ENCODE measurements at places on chromosomes 3 and 15.

DNA sequence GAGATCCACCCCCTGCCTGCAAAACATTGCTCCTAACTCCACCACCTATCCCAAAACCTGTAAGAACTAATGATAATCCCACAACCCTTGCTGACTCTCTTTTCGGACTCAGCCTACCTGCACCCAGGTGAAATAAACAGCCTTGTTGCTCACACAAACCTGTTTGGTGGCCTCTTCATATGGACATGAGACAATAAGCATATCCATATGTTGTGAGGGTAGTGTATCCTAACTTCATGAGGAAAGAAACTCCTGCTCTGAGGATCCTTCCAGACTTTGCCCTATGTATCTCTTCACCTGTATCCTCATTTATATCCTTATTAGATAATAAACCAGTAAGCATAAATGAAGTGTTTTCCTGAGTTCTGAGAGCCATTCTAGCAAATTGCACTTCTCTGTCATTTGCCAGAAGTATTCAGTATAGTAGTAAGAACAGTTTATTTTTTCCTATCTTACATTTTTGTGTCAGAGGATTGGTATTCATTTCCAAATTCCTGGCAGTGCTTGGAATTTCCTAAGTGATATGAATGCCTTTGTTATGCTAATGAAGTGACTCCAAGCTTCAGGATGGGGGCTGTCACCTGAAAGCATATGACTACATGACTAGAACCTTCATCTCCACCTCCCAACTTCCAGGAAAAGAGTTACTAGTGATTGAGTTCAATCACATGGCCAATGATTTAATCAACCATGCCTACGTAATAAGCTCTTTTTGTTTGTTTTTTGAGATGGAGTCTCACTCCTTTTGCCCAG lies 30.2 kb downstream of the TTBK2 start:
- DNase-seq: no peak

DNA sequence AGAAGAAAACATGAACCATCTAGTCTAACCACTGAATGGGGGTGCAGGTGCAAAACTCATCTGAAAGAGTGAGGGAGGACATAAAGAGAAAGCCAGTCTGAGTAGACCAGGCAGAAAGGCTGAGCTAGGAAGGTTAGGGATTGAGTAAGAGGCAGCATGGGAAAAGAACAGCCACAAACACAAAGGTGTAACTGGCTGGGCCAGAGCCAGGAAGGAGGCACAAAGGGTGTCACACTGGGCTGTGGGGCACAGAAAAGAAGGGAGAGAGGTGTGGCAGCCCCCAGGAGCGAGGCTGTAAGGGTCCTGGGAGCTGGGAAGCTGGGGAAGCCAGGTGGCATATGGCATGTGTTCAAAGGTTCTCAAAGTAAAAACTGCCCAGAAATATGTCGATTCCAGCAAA lies 18.7 kb downstream of the IGSF11 start:
- DNase-seq: no peak

GRCh38 chr3:196813903-196814302 lies 53.8 kb upstream of the SENP5 start:
- no peak for DNase-seq

GRCh38 chr3:183285318-183285717 lies 32.3 kb downstream of the B3GNT5 start:
- DNase-seq: no peak

- DNase-seq: no peak
Measured at GRCh38 chr3:126021702-126022101, 52.7 kb downstream of the ROPN1B start.

DNA sequence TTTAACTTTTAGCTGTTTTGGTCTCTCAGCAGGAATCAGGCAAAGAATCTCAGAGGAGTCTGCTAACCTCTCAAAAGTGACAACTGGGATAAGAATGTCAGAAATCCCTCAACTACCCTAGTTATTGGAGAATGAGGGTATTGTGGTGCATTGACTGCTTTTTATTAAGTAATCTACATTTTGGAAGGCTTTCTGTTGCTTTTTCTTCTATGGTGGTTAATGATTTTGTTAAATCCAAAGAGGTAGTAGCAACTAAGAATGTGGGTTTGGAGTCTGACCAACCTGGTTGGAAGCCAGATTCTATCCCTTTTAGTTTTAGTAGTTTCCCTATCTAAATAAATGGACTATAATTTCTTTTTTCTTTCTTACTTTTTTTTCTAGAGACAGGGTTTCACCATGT lies 94.7 kb upstream of the RNF7 start:
- no peak for DNase-seq

DNA sequence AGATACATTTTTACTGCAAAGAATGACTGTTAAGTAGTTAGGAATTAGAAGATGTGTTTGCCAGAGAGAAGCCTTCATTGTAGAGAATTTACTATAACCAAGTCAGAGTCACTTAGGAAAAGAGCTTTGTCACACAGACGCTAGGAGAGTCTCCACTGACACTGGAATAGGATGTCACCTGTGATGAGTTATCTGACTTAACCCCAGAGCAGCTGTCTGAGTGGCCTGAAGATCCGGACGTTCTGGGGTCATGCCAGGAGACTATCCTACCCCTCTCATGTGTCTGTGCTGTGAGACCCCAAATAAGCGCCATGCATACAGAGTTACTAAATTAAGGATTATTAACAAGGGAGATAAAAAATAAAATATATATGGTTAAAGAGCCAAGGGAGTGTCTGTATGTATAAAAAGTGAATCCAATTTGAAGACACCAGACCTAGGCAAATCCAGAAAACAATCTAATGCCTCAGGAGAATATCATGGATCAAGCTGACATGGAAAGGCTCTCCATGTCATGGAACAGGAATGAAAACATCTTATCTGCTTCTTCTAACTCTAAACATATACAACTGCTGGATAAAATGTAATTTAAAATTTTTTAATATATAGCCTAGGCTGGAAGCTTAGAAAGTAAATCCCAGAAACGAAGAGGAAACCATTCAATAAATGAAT lies 43.5 kb downstream of the ITGB5 start:
- DNase-seq: no peak

DNA sequence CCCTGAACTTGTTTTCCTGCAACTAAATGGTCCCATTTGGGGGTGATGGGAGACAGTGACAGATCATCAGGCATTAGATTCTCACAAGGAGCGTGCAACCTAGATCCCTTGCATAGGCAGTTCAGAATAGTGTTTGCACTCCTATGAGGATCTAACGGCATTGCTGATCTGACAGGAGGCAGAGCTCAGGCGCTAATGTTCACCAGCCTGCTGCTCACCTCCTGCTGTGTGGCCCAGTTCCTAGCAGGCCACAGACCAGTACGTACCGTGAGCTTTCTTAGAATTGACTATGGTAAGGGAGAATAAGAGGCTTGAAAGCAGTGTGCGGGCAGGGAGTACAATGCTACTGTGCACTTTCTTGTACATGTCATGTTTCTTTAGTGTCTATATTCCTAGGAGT lies 17.6 kb upstream of the PLA2G4E start:
- no peak for DNase-seq

- no peak for DNase-seq
Measured at GRCh38 chr15:70196372-70197316, 98.9 kb upstream of the TLE3 start.

GRCh38 chr15:74336061-74337005 lies 31.1 kb downstream of the CYP11A1 start:
- DNase-seq: no peak

GRCh38 chr3:117633207-117633606 lies 923.6 kb downstream of the TUSC7 start:
- DNase-seq: no peak

GRCh38 chr3:46845860-46846623 lies 17.2 kb downstream of the MYL3 start:
- peak; percentile 42 for DNase-seq

GRCh38 chr3:106056931-106057330 lies 188.1 kb upstream of the CBLB start:
- no peak for DNase-seq

- DNase-seq: no peak
Measured at GRCh38 chr15:70210528-70210927, 112.8 kb upstream of the TLE3 start.

- DNase-seq: no peak
Measured at GRCh38 chr3:195035345-195036202, 235.4 kb downstream of the XXYLT1 start.

DNA sequence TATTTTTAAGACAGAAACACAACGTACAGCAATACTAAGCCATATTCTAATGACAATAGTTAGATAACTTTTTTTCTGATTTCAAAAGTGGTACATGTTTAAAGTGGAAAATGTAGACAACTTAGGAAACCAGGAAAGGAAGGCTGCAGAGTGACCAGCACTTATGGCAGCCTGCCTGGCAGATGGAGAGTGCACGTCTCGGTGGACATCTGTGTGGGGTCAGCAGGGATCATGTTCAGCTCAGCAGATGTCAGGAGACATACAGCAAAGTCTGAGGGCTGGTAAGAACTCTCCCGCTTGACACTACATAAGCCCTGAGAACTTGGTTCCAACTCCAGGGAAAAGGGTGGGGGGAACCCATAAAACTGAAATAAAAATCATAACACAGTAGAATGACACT lies 128.6 kb upstream of the ADPGK start:
- DNase-seq: no peak

- no peak for DNase-seq
Measured at GRCh38 chr15:98927022-98927421, 80.6 kb downstream of the PGPEP1L start.

DNA sequence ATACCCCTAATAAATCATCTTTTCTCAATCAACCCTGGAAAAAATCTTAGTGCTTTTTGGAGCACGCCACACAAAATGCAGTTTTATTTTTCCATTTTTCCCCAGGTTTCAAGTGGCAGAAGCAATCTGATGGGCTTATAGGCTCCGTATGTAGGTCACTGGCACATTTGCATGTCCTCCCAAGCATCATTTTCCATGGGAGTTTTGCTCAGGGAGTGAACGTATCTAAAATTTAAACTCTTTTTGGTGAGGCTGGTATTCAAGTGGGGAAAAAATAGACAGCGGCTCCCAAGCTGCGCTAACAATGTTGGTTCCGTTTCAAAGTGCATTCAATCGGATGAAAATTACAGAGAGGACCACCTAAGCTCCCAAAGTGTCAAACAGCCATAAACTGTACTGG lies 233.4 kb downstream of the MEX3B start:
- no peak for DNase-seq

DNA sequence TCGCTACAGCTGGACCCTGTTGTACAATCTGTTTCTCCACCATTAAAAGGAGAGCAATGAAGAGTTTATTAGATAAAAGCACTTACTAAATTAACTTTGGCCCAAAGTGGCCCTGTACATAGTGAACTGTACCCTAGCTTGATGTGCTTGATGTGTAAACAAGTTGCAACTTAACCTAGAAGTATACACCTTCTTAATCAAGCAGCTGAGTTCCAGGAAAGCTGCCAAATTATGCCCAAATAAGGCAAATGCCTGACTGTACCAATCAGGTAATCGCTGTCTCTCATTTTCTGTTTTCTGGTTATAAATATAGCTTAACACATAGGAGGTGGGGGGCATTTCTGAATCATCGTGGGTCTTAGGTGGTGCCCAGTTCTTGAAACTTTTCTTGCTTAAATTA lies 704.8 kb upstream of the CBLB start:
- DNase-seq: no peak

DNA sequence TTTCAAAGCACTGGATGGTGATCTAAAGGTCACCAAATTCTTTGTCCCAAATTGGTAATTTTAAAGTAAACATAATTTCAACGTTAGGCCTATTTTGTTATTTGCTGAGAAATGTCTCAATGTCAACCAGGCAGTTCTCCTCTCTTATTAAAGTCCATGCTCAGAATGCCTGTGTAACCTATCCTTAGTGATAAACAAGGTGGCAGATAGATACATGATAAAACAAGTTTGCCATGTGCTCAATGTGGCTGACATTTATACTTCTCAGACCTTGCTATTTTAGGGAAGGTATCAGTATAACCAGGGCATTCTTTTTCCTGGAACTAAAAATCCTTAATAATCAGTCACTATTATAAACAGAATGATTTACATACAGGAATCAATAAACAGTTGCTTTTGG lies 8.5 kb downstream of the MBNL1 start:
- DNase-seq: no peak

DNA sequence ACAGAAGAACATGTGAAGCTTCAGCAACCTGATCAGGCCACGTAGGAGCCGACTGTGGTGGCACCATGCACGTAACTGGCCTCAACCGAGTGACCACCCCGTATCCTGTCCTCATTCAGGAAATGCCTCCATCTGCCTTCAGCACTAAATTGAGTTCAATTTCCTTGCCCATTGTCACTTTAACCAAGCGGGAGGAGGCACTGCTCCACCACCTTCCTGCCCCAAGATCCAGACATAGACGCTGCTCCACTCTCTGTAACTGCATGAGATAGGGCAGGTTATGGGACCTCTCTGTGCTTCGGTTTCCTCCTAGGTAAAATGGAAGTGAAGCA lies 80.1 kb upstream of the POMGNT2 start:
- no peak for DNase-seq

- DNase-seq: no peak
Measured at GRCh38 chr15:85621094-85621493, 173.6 kb downstream of the KLHL25 start.

GRCh38 chr3:12380461-12380860 lies 91.6 kb downstream of the PPARG start:
- no peak for DNase-seq

- DNase-seq: no peak
Measured at GRCh38 chr3:194852345-194852744, 166.7 kb downstream of the FAM43A start.

DNA sequence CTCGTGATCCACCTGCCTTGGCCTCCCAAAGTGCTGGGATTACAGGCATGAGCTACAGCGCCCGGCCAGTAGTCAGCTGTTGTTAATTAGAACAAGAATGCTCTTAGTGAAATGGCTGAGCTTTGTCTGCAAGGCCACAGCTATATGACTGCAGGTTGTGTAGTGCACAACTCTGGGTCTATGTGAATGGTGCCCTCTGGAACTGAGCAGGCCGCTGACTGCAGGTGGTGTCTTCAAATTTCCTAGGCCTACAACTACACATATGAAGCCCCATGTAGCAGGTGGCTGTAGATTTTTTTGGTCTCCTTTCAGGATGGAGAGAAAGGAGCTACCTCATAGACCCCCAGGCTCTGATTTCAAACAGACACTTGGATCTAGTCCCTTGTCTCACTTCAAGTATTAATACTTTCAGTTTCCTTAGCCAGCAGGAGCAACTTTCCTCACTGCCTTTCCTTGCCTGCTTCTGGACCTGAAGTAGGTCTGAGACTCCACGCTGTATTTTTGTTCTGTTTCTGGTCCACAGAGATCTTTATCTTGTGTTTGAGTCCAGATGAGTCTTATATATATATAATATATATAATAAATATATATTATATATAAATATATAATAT lies 86.9 kb downstream of the C3orf80 start:
- DNase-seq: no peak

- no peak for DNase-seq
Measured at GRCh38 chr3:160831401-160831800, 75.4 kb downstream of the PPM1L start.

Measured in stimulated activated CD8-positive, alpha-beta memory T cell treated with anti-CD3 and anti-CD28 coated beads, Interleukin-7, amount 100 ng/mL, for 1 hour (primary cell).